Mesothelial cell of epicardium (in vitro differentiated cells): ENCODE measurements at places on chromosomes 13 and 19.

- DNase-seq, result no peak
Observed at GRCh38 chr13:48403151-48403631, 9.7 kb downstream of the LPAR6 start.

DNA sequence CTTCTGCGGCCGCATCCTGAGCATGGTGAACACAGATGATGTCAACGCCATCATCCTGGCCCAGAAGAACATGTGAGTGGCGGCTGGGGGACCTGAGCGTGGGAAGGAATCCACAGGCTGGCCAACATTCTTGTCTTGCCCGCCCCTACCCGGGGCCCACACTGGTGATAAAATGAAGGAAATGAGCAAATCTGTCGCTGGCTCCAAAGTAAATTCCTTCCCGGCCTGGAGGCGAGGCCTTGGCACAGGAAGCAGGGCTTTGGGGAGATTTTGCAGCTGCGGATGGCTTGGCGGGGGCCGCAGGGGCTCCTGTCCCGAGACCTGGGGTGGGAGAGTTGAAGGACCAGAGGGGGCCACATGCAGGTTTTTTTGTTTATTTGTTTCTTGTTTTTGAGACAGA, 4.4 kb downstream of the KXD1 start:
- DNase-seq, result no peak

DNA sequence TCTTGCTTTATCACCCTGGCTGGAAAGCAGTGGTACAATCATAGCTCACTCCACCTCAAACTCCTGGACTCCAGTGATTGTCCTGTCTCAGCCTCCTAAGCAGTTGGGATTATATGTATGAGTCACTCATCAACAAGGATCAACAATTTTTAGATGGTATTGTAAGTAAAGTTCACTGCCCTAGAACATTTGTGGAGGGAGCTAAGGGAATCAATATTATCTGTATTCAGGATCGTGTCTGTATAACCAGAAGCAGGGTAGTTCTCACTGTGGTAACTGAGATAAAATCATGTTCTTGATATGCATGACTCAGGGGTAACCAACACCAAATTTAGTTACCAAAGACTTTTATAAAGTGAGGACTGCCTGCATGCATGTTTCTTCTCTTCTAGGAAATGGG, 27.0 kb downstream of the ZMYM5 start:
- DNase-seq, result no peak

DNA sequence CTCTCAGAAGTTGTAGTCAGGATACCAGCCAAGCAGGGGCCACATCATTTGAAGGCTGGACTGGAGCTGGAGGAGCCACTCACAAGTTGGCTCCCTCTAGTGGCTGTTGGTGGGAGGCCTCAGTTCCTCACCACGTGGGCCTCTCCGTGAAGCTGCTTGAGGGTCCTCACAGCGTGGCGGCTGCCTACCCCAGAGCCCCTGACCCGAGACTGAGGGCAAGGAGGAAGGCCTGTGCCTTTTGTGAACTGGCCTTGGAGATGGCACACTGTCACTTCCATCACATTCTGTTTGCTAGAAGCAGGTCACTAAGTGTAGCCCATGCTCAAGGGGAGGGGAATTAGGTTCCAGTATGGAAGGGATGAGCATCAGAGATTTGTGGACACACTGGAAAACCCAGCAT, 14.6 kb downstream of the GNA11 start:
- no peak for DNase-seq

DNA sequence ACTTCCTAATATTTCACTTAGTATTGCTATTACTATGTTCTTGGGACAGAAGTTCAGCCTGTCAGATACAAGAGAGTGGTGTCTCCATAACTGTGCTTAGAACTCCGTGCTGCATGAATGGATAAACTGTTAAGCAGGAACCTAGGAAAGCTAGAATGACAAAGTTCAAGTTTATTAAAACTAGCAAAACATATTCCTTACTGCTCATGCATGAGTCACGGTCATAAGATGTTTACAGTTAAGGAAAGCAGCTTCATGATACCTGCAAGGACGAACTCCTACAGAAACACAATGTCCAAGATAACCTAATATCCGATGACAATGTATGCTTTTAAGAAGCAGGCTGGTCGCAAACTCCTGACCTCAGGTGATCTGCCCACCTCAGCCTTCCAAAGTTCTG, 6.0 kb upstream of the ZNF765 start:
- DNase-seq, result no peak

GRCh38 chr13:25906191-25906661, 145.6 kb downstream of the SHISA2 start:
- no peak for DNase-seq

DNA sequence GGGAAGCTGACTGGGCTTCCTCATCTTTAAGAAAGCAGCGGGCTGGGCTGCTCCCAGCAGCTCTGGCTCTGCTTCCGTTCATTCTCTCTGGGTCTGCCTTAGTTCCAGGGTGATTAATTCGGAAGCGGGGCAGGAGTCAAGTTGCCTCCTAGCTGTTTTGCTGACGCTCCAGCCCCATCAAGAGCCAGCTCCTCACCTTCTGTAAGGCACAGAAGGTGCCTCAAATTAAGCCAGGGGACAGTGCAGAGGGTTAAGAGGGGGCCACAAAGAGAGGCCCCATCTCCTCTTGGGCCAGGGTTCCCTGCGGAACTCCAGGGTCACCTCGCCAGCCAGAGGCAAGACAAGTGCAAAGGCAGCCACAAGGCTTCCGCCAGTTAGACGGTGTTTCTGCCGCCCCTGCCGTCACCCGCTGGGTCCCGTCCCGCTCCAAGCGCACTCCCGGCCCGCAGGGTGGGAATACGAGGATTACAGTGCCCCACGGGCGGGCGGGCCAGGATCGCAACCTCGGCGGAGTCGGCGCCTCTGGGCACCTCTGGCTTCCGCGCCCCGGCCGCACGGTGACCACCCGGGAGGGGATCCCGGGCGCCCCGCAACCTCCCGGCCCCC, 508 bp downstream of the SLC15A1 start:
- DNase-seq, result no peak

- DNase-seq, result no peak
Observed at GRCh38 chr13:111255228-111255790, 65.1 kb upstream of the TEX29 start.

DNA sequence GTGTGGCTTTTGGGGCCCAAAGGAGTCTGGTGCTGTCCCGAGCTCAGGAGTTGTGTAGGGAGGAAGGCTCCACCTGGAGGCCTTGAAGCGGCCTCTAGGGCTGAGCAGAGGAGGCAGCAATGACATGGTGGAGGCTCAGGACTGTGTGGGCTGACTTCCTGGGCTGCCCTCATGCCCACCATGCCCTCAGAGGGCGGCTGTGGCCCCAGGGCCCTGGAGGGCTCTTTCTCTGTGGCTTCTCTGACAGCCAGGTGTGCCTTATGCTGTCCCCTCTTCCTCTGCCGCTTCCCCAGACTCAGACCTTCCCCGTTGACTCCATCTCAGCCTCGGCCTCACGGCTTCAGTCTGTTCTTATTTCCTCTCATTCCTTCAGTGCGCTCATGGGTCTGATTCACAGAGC, 35.5 kb upstream of the ANKRD10 start:
- DNase-seq, result no peak

DNA sequence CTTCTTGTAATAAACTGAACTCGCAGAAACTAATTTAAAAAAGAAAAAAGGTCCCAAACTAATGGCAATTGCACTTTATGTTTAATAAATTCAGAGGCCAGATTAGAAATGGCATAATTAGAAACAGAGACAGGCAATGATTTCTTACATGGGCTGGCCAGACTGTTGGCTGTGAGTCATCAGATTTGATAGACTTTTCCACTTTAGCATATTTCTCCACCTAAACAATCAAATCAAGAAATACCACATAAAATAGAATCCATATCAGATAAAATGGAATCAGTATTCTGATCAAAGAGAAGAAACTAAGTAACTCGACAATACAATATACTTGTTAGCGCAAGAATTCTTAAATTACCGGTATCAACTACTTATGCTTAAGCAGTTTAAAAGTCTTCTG, 29.0 kb downstream of the EXOSC8 start:
- no peak for DNase-seq

DNA sequence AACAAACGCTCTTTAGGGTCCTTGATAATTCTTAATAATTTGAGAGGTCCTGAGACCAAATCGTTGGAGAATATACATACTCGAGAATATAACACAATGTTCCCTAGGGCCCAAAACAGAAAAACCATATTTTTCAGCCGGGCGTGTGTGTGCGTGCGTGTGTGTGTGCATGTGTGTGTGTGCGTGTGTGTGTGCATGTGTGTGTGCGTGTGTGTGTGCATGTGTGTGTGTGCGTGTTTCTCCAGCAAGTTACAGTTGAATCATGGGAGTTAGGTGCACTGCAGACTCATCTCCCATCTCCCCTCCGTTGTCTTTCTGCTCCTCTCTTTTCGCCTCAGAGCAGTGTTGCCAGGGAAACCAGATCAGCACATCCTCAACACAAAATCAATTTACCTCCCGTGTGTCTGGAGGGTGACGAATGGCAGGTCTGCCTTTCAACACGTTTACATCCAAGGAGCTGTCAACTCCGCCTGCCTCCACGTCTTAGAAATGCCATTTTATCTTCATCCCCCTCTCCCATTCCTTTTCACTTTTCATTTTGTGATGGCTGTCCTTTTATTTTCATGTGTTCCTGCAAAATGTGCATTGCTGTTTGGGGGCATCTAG, 8.3 kb upstream of the PNMA8B start:
- DNase-seq, result no peak

- DNase-seq, result no peak
Observed at GRCh38 chr13:76813891-76814290, 72.3 kb downstream of the KCTD12 start.

DNA sequence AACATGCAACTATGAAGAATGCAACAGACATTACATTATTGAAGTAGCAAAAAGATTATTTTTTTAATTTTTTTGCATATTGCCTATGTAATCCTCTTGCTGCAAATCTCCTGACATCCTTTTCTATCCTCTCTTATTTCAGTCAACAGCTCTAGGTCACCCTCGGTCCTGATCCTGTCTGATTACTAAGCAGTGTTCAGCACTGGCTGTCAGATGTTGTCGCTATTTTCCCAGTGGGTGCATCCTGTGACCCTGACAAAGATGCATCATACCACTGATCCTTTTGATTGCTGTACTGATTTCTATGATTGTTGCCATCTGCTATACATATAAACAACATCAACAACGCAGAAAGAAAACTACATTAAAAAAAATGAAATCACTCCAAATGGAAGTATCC, 443.7 kb upstream of the PRR20A start:
- no peak for DNase-seq

DNA sequence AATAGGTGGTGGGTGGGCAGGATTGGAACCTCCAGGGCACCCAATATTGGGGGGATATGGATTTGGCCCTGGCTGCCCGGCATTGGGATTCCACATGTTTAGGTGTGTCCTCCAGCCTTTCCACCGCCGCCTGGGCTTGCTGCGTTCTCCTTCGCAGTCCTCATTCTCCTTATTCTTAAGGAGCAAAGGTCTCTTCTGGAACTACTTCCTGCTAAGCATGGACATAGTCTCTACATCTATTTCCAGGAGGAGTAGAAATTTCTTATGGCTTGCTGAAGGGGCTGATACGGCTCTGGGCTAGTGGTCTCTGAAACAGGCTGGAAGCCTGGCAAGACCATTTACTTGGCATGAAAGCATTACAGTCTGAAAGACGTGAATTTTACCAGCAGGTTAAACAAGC, 9.2 kb upstream of the FCGBP start:
- no peak for DNase-seq

DNA sequence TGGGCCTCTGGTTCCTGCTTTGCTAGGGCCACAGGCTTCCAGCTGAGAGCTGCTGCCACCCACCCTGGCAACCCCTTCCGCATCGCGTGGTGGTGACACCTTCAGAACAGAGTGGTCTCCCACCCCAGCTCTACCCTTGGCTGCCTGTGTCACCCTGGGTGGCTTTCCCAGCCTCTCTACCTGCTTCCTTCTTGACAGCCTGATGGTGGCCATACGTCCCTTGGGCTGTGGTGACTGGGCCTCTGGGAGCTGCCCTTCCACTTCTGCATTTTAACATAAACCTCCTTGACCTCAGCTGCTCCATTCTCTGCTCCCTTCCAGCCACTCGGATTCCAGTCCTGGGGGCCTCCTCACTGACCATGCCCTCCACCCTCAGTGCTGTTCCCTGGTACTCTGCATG, 17.0 kb downstream of the PAK4 start:
- no peak for DNase-seq

- no peak for DNase-seq
Observed at GRCh38 chr13:100636441-100636840, 38.2 kb downstream of the TMTC4 start.

DNA sequence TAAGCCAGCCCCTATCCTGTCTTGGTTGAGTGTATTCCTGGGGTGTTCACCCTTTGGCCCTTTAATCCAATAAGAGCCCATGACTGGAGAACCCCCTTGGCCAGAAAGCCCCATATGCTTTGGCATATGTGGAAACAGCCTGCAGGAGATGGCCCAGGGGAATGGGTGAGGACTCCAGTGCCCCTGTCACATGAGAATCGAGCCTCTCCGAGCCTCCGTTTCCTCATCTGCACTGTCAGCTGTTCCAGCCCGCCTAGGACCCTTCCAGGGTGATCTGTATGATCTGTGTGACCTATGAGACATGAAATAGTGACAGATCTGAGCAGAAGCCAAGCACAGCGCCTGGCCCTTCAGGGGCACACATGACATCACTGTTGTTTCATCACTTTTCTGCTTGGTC, 300.7 kb downstream of the ZNF536 start:
- DNase-seq, result no peak

GRCh38 chr13:35838356-35838755, 292.8 kb downstream of the DCLK1 start:
- no peak for DNase-seq

DNA sequence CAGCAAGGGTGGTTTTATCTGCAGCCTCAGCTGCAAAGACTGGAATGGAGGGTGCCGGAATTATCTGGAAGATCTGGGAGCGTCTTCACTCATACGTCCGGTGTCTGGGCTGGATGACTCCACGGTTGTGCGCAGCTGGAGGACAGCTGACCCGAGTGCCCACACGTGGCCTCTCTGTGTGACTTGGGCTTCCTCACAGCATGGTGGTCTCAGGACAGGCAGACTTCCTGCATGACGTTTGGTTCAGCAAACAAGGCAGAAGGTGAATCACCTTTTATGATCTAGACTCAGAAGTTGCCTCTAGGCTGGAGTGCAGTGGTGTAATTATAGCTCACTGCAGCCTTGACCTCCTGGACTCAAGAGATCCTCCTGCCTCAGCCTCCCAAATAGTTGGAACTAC, 33.2 kb downstream of the CACNG6 start:
- DNase-seq, result no peak

DNA sequence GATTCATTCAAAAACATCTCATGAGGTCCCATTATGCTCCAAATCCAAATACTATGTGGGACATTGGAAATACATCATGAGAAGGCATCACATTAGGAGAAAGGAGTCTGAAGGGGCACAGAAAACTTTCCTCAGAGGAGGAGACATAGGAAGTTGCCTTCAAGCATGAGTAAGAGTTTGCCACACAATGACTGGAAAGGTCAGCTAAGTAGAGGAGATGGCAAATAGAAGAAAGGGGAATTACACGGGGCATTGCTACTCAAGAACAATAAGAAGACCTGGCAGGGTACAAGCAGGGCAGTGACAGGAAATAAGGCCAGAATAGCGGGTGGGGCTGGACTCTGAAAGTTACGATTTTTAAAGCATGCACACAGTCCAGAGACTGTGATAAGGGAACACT, 231.6 kb downstream of the SPRY2 start:
- no peak for DNase-seq

- no peak for DNase-seq
Observed at GRCh38 chr19:43624933-43625332, 5.5 kb upstream of the ZNF428 start.
